ENCODE measurements at places on chromosomes 4 and X.

- DNase-seq, result no peak
Measured at GRCh38 chr4:188032170-188032569, 36.6 kb downstream of the ZFP42 start.

GRCh38 chr4:151517896-151518295 is 108.9 kb downstream of the FHIP1A start:
- no peak for DNase-seq

DNA sequence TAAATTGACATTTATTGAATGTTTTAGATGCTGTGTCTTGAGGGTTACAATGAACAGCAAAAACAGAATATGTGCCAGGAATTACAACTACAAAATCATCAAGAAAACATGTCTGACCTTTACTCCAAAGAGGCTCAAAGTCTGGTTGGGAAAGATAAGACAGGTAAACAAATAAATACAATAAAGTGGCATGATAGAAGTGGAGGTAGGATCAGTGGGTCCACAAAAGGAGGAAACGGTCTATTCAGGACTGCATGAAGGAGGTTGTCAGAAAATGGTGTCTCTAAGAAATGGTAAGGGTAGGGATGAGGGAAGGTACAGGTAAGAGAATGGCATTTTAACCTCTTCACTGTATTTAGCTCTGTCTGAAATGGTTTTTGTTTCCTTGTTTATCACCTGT is 3.8 kb downstream of the ARHGEF38 start:
- no peak for DNase-seq

DNA sequence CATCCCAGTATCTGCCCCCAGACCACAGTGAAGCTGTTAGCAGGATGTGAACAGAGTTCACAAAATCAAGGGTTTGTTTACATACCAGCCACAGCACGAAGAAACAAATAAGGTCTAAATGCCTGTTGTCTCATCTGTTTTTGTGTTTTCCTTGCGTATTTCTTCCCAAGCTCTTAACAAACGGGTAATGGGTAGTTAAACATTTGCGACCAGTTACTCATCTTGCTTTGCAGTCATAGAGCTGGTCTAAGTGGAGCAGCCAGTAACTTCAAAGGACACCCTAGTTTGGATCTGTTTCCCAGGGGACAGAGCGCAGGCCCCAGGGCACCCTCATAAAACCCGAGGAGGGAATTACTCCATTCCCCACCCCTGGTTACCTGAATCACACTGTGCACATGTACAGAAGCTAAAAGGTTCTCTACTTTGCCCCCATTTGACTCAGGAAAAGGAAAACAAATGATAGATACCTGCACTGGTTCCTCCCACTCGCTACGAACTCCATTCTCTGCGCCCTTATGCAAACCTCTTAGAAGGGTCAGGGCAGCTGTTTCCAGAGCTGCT is 68.8 kb downstream of the MAML3 start:
- DNase-seq, result no peak

DNA sequence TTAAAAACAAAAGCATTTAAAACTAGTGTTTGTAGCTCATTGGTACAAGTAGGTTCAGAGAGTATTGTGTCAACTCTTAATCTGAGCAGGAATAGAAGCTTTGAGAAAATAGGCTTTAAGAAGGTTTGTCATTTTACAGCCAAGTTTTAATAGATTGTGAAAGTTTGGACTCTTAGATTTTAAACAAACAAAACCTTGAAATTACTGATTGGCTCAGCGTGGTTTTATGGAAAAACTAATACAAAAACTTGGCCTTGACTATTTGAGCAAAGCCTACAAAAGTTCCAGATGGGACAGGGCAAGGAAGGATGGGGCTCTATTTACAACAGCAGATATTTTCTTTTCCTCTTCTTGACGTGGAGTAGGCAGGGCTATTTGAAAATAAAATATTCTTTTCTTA is 16.5 kb downstream of the ZFX start:
- DNase-seq, result no peak

GRCh38 chrX:50978920-50979682 is 68.6 kb downstream of the BMP15 start:
- DNase-seq, result no peak

DNA sequence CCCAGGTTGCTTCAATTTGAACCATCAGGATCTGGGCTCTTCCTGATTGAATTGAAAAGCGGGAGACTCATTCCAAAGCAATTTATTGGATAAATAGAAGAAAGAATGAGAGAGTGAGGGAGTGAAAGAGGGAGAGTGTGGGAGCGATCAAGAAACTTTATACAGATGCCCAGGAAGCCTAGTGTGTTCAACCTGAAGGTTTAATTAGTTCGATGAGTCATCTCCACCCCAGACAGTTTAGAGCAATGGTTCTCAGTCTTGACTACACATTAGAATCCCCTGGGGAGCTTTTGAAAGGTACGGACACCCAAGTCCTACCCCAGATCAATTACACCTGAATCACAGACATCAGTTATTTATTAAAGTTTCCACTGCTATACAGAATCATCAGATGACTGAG is 61.5 kb downstream of the GEMIN8 start:
- DNase-seq, result no peak

GRCh38 chr4:99863804-99864203 is 30.4 kb downstream of the LAMTOR3 start:
- no peak for DNase-seq

DNA sequence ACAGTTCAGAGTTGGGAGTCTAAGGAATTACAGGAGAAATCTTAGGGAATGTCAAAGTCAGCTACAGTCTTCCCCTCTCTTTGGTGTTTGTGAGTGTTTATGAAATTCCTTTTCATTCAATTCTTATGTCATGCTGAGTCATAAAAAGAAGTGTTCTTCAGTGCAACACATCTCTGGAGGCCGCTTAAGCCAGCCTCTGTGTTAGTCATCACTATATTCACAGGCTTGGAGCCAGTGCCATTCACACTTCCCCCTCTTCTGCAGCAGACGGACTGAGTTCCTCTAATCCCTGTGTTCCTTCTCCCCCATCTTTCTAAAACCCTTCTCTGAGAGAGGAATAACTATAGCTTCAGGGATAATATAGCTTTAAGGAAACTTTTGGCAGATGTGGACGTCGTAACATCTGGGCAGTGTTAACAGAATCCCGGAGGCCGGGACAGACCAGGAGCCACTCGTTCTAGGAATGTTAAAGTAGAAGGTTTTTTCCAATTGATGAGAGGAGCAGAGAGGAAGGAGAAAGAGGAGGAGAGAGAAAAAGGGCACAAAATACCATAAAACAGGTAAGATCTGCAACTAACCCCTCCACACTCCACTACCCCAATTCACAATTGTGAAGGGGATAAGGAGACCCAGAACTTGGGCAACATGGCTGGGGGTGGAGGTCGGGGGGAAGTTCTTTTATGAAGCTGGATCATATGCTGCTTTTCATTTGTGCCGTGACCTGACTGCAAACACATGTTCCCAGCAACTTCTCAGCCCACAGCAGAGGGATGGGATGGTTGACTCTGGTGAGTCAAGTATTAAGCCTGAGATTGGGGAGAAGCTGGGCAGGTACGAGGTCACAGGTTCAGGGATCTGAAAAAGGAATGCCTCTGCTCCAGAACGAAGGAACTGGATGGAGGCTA is at the start of gene SRPX2:
Gene SRPX2 (plus strand): TSS at position 244 of the 905 bp plus-strand sequence. CDS start 2,124 bp downstream, outside the sequence.
- no peak for DNase-seq

- DNase-seq, result no peak
Measured at GRCh38 chrX:8868906-8869305, 67.7 kb upstream of the FAM9A start.
